ENCODE measurements at places on chromosomes 11 and 22. TPM values are rescaled to one million over a fixed set of nuclear protein-coding genes. Genes with fewer than 3 reads are reported as not detected.

The GUCY1A2 gene
- total RNA-seq = 0.91 TPM

The KRTAP5-1 gene
- total RNA-seq = not detected

The NCR3LG1 gene
- total RNA-seq = 14.4 TPM

The IGSF22 gene
- not detected for total RNA-seq

The OR2AT4 gene
- total RNA-seq = not detected

The PNPLA3 gene
- total RNA-seq = 8.2 TPM

The TRIM34 gene
- 12.3 TPM for total RNA-seq

All from articular chondrocyte of knee joint (primary cell).